CD4-positive, alpha-beta T cell treated with Interleukin-2 at 100 ng/mL for 4 hours (primary cell): ENCODE measurements at places on chromosomes 16 and 17.

- DNase-seq = peak; percentile 67
These were observed 3.4 kb downstream of the SGCA start for GRCh38 chr17:50169121-50169764.

DNA sequence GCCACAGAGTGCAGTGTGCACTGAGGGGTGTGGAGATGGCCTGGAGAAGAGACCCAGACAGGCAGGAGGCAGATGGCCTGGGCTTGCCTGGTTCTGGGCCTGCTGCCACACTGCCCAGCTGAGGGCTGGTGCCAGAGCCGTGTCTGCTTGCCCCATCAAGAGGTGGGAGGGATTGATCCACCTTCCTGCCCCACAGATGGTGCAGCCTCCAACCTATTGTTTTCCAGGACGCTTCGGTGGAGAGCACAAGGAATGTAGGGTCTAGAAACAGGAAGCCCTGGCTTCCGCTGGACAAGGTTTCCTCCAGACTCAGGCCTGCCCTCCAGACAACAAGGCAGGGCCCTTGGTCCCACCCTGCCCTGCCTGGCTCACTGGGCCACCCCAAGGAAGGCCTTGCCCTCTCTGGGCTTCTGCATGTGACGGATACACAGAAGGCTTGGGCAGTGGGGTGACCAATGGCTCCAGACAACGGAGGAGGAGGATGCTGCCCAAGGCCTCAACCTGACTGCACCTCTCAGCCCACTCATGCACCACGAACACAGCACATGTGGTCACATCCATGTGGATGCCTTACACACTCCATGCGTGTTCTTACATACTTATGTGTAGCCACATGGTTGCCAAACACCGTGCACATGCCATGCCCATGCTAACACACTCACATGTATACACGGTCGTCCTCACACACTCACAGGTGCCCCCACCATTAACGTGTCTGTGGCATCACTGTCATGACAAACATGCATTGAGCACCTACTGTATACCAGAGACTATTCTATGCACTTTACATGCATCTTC lies 6.5 kb upstream of the CDH5 start:
- DNase-seq = no peak

GRCh38 chr17:39650121-39650579 lies 13.2 kb downstream of the STARD3 start:
- DNase-seq = no peak

- DNase-seq = no peak
These were observed 15.3 kb downstream of the ITGAM start for GRCh38 chr16:31274831-31275816.

DNA sequence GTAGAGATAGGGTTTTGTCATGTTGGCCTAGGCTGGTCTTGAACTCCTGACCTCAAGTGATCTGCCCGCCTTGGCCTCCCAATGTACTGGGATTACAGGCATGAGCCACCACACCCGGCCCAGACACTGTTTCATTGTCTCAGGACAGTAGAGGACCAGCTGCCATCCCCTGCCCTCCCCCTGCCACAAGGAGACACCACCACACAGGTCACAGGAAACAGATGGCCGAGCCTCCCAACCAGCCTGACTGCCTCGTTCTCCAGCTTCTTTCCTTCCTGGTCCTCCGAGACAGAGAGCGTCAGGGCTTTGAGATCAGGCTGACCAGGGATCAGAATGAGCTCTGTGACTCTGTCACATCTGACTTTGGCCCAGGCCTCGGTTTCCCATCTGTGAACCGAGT lies 20.8 kb upstream of the RNPS1 start:
- DNase-seq = no peak

GRCh38 chr16:53085369-53085843 lies 30.6 kb downstream of the CHD9 start:
- DNase-seq = no peak

- no peak for DNase-seq
These were observed 177.4 kb downstream of the PRKCB start for GRCh38 chr16:24013054-24013636.

- no peak for DNase-seq
These were observed 473.9 kb downstream of the PMP22 start for GRCh38 chr17:14791221-14791620.

- DNase-seq = no peak
These were observed 120.4 kb downstream of the SNX29 start for GRCh38 chr16:12096828-12097522.

GRCh38 chr17:5819921-5820685 lies 235.8 kb upstream of the NLRP1 start:
- no peak for DNase-seq
